Ovary (tissue), 10 donors: ENCODE measurements at places on chromosomes 7 and 10. TPM values are rescaled to one million over a fixed set of nuclear protein-coding genes. Genes with fewer than 3 reads are reported as not detected.

STARD3NL gene
- total RNA-seq = 44.3 TPM

DNA sequence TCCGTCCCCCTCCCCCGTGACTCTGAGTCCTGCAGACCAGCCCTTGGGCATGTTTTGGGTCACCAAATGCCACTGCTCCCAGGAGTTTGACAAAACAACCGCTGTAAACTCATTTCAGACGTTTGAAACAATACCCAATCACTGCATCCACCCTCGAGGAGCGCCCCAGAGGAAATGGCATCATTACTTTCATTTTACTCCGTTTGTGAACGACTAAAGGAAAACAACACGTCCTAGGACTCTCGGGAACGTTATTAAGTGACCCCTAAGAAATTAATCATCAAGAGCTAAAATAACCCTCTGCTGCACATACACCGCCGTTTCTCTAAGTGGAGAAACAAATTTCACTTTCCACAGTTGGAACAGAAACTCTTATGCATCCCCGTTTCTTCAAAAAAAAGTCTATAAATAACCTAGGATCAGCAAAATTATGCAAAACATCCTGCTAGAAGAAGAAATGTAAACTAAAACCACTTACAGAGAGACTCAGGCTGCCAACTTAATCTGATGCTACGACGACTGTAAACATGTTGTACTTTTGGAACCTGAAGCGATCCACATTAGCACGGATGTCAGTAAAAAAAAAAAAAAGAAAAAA, 109.9 kb upstream of the EFCAB10 start:
- DNase-seq = no peak

GRCh38 chr10:91444211-91445182, 34.4 kb downstream of the HECTD2 start:
- no peak for DNase-seq

TMEM236 gene
- total RNA-seq = 0.33 TPM

- no peak for DNase-seq
Observed at GRCh38 chr7:44965937-44966730, 12.7 kb downstream of the MYO1G start.
